Stimulated activated effector memory CD8-positive, alpha-beta T cell treated with anti-CD3 and anti-CD28 coated beads, Interleukin-12 subunit alpha, Interleukin-12 subunit beta, amount 100 ng/mL, for 72 hours (primary cell): ENCODE measurements at places on chromosomes 16 and 17.
A peak's percentile ranks its signal among the peaks of the same experiment; 100 is the strongest.

GRCh38 chr16:72590151-72590937 lies 418.4 kb upstream of the PMFBP1 start:
- no peak for DNase-seq

GRCh38 chr16:28609631-28610594 lies at the start of gene SULT1A1:
SULT1A1 (minus strand) TSS chr16:28610044; CDS start chr16:28608855, 1,189 bp downstream.
- DNase-seq: no peak

DNA sequence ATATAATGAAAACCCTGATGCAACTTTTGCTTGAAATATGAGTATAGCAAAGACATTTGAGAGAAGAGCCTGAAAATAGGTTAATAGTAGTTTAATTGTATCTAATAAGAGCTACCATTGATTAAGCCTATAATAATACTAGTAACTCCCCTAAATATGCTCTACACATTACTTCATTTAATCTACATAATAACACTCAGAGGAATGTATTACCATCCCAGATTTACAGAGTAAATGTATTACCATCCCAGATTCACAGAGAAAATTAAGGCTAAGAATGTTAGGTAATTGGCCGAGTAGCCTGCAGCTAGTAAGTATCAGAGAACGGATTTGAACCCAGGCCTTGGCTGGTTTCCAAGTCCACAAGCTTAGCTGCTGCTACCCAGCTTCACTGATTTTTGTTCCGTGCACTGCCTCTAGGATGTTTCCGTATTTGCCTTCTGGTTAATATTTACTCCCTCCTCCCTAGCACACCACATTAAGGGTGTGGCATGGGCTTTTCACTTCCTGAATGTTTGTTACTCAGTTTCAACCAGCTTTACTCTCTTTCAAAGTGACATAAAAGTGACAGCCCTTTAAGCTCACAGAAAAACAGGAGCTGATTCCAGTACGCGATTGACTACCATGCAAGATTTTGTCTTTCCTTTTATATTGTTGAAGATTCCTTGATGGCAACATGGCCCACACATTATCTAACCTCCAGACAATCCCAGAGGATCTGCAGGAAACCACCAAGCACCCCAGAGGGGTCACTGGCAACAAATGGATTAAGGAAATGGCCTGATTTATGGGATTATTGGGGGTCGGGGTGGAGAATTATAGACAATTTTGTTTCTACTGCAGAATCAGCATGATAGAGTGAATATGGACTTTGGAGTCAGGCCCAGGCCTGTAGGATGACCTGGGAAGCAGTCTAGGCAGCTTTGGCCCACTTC lies 26.7 kb upstream of the TOX3 start:
- no peak for DNase-seq

DNA sequence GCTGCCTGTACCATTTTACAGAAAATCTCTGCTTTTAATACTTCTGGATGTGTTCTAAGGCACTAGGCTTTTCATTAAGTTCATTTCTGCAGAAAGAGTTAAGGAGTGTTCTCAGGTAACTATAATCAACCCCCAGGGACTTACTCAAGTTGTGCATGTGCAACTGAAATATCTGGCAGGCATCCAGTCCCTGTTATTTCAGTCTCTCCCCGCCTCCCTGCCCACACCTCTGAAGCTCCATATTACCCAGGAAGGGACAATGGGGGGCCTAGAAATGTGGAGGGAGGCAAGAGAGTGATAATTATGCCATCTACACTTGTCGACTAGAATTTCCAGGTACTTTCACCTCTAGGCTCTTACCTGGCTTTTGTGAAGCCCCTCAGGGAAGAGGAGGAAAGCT lies 432.2 kb downstream of the MAF start:
- no peak for DNase-seq

- DNase-seq: no peak
Observed at GRCh38 chr16:15879255-15879811, 9.1 kb downstream of the CEP20 start.

DNA sequence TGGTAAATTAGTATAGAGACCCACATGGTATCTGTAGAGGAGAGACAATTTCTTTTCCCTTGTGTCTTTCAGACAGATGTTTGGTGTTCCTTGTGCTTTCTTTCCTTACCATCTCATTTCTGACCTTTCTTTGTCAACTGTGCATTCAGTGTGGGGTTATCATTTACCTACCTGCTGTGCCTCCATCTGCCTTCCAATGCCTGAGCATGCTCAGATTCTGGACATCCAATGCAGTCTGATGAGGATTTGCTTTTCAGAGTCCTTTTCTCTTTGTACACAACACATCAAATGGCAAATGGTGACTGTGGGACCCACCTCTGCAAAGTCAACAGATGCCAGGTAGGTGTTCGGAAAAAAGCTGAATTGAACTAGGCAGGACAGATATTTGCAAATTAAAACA lies 364.8 kb downstream of the CA10 start:
- no peak for DNase-seq

DNA sequence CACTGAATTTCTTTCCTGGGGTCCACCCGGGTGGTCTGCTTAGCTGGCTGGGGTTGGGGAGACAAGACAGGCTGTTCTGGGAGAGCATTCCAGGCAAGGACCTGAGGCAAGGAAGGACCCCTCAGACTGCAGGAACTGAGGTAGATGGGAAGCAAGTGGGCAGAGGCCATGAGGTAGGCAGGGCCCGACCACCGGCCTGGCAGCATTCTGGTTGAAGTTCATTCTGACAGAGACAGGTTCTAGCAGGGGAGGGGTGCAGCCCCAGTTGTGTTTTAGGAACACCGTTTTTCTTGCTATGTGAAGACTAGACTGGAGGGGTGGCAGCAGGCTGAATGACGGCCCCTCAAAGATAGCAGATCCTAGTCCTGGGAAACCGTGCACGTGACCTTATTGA lies 17.5 kb downstream of the B9D1 start:
- no peak for DNase-seq

DNA sequence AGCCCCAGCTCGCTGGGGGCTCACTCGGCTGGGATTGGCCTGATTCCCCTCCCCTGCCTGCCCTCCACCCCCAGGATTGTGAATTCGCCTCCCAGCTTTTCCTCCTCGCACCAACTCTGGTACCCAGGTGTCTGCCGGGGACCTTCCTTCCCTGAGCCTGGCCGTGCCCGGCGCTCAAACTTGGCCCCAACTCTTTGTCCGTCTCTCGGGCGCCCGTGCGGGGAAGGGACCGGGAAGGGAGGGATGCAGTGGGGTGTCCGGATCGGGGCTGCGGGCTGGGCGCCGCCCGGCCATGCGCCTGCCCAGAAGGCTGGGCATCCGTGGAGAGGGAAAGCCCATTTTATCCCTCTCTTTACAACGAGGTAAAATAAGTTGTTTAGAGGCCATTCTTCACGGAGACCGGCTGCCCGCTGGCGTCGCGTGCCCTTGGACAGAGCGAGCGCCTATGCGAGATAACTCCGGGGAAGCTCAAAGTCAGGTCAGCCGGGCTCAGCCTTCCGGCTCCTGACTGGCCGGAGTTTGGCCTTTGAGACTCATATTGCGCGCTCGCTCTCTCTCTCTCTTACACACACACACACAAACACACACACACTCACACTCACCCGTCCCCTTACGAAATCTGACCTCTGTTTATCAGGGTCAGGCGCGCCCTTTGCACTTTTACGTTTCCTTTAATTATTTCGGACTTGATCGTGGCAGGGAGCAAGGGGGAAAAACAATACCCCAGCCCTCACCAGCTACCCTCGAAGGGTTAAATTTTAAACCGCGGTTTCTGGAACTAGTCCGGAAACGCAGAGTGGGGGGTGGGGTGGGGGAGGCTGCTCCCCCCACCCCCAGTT lies 774 bp upstream of the MAF start:
- DNase-seq: no peak

DNA sequence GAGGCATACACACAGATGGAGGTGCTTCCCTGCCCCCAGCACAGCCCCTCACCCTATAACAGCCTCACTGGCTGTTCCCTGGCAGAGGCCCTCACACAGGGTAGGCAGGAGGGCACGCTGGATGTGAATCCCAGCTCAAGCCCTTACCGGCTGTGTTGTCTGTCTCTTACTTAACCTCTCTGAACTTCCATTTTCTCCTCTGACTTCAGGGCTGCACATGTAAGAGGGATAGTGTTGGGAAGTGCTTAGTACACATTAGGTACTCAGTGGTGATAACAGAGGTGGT lies 24.6 kb upstream of the EIF1 start:
- no peak for DNase-seq

DNA sequence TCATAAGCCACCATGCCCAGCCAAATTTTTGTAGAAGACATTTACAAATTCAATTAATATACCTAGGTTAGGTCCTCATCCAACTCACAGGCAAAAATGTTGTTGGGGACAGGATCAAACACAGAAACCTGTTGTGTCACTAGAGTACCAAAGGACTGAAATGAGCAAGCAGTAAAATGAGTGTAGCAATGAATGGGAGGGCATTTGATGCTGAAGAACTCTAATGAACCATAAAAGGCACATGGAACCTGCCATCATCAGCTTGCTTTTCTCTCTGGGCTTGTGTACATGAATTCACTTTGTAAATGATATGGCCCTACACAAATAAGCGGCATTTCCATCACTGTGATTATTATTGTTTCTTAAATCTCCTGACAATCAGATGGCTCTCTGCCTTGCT lies 17.8 kb downstream of the USP31 start:
- DNase-seq: no peak

DNA sequence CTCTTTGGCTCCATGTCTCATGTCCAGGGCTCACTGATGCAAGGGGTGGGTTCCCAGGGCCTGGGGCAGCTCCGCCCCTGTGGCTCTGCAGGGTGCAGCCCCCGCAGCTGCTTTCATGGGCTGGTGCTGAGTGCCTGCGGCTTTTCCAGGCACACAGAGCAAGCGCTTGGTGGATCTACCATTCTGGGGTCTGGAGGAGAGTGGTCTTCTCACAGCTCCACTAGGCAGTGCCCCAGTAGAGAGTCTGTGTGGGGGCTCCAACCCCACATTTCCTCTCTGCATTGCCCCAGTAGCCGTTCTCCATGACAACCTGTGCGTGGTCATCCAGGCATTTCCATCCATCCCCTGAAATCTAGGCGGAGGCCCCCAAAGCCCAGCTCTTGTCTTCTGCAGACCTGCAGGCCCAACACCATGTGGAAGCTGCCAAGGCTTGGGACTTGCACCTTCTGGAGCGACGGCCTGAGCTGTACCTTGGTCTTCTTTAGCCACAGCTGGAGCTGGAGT lies 5.2 kb downstream of the IL32 start:
- DNase-seq: no peak

- no peak for DNase-seq
Observed at GRCh38 chr16:54318941-54319340, 32.4 kb upstream of the IRX3 start.

- DNase-seq: no peak
Observed at GRCh38 chr17:71183066-71183660, 937.7 kb upstream of the SOX9 start.

- DNase-seq: peak; percentile 70
Observed at GRCh38 chr16:15899538-15900100, 11.2 kb upstream of the CEP20 start.

DNA sequence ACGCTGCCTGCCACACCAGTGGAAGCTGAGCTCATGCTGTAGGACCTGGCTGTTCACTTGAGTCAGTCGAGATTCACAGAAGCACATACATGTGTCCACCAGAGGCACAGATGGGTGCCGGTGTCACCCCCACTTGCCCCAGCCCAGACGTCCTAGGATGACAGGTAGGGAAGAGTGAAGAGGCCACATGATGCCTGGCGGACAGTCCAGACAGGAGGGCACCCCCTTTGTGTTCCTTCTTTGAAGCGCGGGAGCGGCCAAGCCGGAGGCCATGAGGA lies 8.8 kb downstream of the UBE2I start:
- DNase-seq: no peak

DNA sequence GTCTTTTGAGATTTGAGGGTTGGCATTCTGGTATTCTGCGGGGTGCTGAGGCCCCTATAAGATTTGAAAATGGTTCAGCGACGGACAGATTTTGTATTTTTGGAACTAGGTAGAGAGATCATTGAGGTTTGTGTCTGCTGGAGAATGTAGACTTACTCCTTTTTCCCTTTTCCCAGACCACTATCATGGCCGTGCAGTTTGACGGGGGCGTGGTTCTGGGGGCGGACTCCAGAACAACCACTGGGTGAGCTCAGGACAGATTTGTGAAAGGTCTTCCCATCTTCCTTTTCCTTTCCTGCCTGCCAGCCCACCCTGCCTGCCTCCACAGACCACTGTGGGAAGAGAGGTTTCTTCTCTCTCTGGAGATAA lies 572 bp downstream of the PSMB6 start:
- DNase-seq: no peak

- peak; percentile 53 for DNase-seq
Observed at GRCh38 chr16:79381603-79382042, 218.9 kb downstream of the MAF start.

GRCh38 chr16:72923757-72924156 lies 124.2 kb downstream of the ZFHX3 start:
- no peak for DNase-seq

GRCh38 chr17:40319651-40320540 lies 10.9 kb downstream of the RARA start:
- DNase-seq: peak; percentile 56

- no peak for DNase-seq
Observed at GRCh38 chr16:3207086-3207953, 19.3 kb downstream of the OR1F1 start.

DNA sequence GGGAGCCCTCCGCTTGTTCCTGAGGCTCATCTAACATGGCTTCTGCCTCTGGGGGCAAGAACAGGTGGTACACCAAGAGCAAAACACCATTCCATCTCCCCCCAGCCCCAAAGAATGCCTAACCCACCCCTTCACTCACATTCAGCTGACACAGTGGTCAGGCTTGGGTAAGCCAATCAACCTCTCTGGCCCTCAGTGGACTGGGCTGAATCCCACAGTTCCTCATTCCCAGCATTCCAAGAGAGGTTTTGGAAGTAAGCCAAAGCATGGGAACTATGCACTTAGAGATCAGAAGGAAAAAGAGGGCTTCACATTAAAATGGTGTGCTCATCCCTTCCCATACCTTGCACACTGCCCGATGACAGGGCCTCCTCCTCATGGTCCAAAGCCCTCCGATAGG lies 7.8 kb downstream of the PIGS start:
- no peak for DNase-seq

DNA sequence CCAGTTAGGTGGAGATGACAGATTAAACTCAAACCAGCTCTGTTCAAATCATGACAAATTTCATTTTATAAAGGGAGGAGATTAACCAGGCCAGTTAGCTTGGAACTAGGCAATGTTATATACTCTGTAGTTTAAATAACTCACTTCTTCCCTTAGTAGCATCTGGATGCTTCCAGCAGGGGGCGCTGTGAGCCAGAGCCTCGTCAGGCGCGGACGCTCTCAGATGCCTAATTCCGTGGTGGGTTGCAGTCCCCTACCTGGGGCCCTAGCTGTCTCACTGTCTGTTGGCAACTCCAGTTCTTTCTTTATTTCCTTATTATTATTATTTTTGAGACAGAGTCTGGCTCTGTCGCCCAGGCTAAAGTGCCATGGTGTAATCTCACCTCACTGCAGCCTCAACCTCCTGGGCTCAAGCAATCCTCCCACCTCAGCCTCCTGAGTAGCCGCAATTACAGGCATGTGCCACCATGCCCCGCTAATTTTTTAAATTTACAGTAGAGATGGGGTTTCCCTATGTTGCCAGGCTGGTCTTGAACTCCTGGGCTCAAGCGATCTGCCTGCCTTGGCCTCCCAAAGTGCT lies 17.3 kb upstream of the WFDC1 start:
- DNase-seq: peak; percentile 61
